HCT116 (cell line): ENCODE measurements at places on chromosomes 1 and 21.
A peak's percentile ranks its signal among the peaks of the same experiment; 100 is the strongest.

DNA sequence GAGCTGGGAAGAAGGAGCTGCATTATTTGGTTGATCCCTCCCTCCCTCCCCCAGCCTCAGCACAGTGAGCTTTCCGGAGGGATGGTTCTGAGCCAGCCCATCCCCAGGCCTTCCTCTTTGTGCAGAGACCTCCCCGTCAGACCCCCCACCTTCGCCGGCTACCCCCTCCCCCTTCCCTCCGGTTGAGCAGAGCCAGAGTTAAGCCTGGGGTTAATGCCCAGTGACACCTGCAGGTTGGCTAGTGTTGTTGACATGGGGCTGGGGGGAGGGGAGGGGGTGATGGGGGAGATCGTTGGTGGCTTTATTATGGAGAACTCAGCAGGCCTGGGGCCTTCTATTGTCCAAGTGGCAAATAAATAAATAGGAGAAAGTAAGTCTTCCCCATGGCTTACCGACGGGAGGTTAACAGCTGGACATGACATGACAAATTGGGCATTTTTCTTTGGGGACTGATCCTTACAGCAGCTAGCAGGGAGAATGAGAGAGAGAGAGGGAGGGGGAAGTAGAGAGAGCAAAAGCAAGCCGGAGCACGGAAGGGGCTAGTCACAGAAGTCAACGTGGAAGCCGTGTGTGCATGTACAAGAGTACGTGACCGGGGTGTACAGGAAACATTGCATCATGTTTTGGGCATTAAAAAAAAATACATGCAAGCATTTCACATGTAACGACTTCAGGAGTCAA, 131.1 kb downstream of the TMEM53 start:
- DNase-seq: no peak

GRCh38 chr1:66000033-66000637, 207.4 kb downstream of the PDE4B start:
- DNase-seq: no peak

- DNase-seq: no peak
Measured at GRCh38 chr1:242886137-242886536, 361.6 kb upstream of the PLD5 start.

DNA sequence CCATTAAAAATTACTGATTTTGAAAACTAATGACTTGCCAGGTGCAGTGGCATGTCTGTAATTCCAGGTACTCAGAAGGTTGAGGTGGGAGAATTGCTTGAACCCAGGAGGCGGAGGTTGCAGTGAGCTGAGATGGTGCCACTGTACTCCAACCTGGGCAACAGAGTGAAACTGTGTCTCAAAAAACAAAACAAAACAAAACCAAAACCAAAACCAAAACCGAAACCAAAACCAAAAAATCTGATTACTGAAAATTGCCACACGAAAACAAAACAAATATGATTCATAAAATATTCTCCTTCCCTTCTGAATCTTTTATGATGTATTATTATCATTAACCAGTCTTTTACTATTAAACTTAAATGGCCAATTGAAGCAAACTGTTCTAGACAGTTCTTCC, 74.1 kb downstream of the SERINC2 start:
- DNase-seq: no peak

GRCh38 chr21:45357436-45358260, 47.3 kb upstream of the COL18A1 start:
- no peak for DNase-seq

DNA sequence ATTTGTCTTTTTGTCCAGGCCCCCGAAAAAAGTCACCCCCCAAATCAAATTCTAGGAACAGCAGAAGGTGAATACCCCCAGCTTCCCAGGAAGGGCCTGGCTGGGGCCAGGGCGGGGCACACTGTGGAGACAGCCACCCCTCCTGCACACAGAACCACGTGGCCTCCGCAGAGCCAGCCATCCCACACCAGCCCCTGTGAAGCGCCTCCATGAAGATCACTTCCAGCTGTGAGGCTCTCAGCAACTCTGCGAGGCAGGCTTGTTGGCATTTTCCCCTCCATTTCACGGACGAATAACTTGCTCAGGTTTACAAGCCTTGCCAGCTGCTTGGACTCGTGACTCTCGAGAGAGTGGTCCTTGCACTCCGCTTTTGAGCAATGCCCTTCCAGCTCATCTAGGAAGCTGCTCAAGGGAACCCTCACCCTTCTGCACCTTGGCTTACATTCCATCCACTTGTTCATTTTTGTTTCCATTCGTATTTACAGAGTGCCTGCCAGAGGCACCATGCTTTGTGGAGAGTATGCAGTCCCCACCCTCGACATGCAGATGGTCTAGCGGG, 48.2 kb downstream of the SYT6 start:
- DNase-seq: no peak

- no peak for DNase-seq
Measured at GRCh38 chr21:46660505-46660904, 25.0 kb downstream of the PRMT2 start.

DNA sequence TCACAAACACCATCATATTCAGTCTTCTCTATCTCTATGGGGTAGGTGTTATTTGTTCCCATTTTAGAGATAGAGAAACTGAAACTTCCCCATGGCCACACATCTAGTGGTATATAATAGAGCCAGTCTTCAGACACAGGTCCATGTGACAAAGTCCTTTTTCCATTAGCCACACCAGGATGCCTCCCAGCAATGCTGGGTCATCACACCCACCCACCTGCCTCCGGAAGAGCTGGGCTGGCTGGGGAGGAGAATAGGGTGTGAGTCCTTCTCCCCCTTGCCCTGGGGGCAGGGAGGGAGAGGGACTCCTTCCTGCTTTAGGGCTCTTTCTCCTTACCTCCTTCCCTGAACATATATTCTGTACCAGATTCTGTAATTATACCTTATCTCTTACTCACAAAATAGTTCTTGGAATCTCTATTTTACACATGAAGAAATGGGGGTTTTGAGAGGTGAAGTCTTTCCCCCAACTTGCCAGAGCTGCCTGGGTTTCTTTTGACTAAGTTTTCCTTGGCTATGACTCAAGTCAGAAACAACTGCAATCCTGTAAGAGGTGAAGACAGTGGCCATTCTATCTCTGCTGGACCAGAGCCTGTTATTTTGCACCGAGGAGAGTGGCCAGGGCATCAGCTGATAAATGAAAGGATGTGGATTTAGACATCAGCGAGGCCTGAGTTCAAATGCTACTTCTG, 30.0 kb downstream of the SOX13 start:
- peak; percentile 31 for DNase-seq

- no peak for DNase-seq
Measured at GRCh38 chr1:228071839-228072657, 10.5 kb upstream of the ARF1 start.

DNA sequence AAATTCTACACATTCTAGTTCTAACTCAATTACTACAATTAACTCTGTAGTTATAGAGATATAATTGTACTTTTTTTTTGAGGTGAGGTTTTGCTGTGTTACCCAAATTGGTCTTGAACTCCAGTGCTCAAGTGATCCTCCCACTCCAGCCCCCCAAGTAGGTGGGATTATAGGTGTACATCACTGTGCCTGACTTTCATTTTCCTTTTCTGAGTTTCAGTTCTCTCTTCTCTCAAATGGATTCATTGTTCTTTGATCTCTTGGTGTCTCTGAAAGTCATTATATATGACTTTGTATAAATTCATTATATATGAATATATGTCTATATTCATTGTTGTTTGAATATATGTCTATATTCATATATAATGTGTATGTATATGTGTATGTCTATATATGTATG, 74.0 kb upstream of the GALNT2 start:
- no peak for DNase-seq

DNA sequence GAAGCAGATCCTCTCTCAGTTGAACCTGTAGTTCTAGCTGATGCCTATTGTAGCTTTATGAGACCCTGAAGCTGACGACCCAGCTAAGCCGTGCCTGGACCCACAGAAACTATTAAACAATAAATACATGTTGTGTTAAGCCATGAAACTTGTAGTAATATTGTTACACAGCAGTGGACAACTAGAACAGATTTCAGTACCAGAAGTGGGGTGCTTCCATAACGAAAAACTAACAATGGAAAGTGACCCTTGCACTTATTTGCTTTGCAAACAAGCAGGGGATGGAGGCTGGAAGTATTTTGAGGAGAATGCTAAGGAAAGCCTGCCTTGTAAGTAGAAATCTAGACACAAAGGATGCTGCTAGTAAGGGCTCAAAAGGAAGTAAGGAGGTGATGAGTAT, 18.1 kb upstream of the HEATR1 start:
- DNase-seq: no peak

GRCh38 chr1:26856604-26857469, 6.1 kb upstream of the SFN start:
- no peak for DNase-seq

DNA sequence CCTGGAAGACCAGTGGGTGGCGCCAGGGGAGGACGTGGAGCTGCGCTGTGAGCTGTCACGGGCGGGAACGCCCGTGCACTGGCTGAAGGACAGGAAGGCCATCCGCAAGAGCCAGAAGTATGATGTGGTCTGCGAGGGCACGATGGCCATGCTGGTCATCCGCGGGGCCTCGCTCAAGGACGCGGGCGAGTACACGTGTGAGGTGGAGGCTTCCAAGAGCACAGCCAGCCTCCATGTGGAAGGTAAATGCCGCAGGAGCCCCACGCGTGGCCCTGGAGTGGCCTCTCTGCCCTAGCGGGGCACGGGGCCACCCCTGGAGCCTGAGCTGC, 75.2 kb downstream of the OBSCN start:
- no peak for DNase-seq

GRCh38 chr1:155884982-155885381, 25.6 kb downstream of the SYT11 start:
- no peak for DNase-seq

- DNase-seq: no peak
Measured at GRCh38 chr1:72915581-72915980, 633.2 kb upstream of the NEGR1 start.

- DNase-seq: no peak
Measured at GRCh38 chr1:50424045-50424883, 1.0 kb upstream of the DMRTA2 start.

DNA sequence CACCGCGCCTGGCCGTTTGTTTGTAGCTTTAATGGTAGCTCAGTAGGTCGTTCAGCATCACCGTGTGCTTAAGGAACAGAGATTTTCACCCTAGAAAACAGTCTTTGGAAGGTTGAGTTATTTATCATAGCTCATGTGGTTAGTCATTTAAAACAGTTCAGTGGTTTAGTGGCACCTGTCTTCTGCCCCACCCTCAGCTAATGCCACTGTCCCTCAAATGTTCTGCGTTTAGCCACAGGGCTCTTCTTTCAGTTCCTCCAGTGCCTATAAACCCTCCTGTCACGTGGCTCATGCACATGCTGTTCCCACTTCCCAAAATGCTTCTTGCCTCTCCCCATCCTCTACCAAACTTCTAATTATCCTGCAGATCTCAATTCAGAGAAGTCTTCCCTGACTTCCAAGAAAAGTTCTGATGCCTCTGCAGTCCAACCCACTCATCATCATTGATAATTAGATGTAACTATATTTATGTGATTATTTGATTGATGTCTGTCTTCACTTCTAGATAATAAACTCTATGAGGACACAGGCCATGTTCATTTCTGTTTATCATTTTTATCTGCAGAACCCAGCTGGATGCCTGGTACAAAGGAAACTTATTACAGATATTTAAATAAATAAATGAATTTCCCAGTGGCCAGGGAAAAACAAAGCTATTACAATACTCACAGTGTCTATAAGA, 14.4 kb upstream of the DIPK1A start:
- no peak for DNase-seq

- no peak for DNase-seq
Measured at GRCh38 chr1:21935891-21936365, 1.2 kb downstream of the HSPG2 start.

DNA sequence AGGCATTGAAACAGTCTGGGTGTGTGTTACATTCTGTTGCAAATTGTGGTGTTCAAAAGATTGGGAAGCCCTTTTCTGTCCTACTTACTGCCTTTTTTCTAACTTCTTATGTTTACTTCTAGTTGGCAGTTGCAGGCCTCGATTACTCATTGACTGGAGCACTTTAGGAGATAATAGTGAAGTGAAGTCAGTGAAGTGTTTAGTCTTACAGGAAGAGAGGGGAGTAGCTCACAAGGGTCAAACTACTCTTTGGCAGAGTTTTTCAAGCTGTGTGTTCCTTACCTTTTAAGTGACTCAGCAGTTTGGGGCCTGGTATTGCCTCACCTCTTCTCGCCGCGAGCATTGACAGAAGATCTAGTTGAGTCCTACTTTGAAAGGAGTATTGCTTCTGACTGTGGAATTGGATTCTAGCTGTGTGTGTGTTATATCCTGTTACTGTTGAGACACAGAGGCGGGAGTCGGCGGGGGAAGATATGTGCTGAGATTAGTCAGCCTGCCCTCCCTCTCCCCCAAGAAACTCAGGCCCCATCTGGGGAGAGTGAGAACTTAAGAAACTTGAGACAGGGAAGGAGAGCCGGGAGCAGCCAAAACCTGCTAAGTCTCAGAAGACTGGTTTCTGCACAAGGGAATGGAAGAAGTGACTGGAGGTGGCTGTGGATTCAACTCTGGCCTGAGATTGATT, 19.3 kb downstream of the AHCYL1 start:
- DNase-seq: peak; percentile 73

DNA sequence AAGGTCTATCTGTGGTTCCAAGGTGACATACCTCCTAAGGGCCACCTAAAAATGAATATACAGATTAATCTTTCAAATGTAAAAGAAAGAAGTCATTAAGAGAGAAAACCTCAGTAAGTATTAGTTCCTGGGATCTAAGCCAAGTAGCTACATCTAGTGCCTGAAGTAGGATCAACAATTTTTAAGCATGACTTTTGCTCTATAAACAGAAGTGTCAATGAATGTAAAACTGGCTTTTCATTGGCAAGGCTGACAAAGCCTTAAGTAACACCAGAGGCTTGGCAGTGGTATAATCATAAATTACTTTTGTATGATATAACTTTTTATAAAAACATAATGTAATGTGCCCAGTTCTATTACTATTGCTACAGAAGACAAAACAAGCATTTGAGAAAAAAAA, 12.2 kb upstream of the ACADM start:
- no peak for DNase-seq

GRCh38 chr1:235888119-235888643, 21.5 kb upstream of the LYST start:
- DNase-seq: no peak

DNA sequence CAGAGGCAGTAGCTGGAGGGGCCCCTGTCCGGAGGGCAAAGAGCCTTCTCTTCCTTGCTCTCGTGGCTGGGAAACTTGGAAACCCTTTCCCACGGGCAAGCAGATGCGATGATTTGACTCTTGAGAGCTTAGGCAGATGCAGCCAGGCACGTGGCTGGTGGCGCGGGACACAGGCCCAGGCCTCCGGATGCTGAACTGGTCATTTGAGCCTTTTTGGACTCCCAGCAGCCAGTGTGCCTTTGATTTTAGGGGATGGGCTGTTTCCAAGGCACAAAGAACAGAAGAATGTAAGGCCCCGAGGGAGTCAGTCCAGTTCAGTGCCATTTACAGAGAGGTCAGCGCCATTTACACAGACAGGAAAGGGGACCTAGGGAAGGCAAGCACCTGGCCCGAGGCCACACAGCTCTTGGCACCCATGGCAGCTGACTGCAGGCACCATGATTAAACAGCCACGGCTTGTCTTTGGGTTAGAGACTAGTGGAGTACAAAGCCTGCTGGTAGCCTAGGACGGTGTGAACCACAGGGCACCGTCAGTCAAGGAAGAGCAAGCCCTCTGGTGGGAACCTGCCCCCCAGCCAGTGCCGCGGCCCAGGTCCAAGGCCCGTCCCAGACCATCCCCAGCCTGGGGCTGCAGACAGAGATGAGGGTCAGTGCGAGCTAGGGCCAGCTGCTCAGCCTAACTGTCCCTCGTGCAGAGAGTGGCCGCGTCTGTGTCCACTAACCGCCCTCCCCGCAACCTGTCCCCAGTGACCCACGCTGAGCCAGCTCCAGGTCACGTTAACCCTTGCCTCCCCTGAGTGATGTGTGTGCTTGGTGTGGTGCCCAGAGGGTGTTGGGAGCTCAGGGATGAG, 20.4 kb upstream of the CCDC27 start:
- no peak for DNase-seq
